ENCODE measurements at places on chromosomes 5 and 9.

DNA sequence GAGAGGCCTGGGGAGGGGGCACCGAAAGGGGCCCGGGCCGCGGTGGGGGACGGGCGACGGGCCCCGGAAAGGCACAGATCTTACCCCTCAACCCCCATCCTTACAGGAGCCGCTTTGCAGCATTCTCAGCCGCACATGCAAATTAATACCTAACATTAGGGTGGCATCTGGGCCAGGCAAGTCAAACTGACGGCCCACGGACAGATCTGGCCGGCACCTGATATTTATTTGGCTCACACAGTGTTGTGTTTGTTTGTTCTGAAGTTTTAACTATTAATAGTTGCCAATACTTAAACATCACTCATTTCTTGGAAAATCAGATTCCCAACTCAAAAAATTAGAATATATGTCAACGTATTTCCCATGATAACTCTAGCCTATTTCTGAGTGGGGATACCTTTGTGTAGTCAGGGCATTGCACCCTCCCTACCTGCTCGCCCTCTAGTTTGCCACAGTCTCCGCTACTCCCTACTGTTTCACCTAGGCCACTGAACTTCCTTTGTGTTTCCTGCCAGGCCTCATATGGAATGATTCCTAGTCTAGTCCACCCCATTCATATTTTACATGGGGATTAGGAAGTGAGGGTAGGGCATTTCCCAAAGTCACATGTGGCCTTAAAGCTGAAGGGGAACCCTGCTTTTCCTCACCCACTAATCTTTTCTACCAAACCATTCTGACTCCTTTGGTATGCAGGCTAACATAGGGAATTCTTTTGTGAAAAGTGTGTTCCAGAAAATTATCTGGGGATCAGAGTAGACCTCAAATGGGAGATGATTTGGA lies 71.9 kb upstream of the LARP1 start:
- no peak for DNase-seq

DNA sequence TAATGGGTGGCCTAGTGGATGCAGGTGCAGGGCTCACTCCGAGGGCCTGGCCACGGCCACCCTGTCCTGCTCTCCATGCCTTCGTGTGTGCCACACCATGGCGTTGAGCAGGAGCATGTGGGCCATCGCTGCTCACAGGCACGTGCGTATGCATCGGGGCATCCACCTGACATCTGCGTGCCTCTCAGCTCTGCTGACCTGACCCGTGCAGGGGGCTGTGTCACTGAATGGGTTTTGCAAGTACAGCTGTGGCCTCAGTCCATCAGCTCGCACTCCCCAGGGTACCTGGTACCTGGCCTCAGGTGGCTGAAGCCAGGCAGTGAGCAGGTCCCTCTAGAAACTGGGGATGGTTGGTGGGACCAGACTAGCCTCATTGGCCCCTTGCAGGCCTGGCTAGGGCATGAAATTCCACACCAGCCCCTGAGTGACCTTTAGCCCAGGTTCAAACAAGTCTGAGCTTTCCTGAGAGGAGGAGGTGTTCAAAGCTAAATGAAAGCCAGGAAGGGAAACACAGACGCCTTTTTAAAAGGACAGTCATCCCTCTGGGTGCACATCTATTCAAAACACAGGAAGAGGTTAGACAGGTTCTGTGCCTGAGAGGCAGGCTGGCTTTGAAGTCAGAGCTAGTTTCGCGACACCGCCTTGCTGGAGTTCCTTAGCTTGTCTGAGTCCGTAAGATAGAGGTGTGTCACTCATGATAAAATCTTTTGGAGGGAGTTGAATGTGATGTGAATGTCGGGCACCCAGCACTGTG lies 74.0 kb downstream of the MACROH2A1 start:
- DNase-seq: peak; percentile 55

GRCh38 chr5:165076686-165077085 lies 1571.3 kb downstream of the MAT2B start:
- no peak for DNase-seq

GRCh38 chr5:61489574-61489973 lies 157.5 kb downstream of the ZSWIM6 start:
- DNase-seq: no peak

GRCh38 chr5:36915653-36916052 lies 39.1 kb downstream of the NIPBL start:
- DNase-seq: no peak

DNA sequence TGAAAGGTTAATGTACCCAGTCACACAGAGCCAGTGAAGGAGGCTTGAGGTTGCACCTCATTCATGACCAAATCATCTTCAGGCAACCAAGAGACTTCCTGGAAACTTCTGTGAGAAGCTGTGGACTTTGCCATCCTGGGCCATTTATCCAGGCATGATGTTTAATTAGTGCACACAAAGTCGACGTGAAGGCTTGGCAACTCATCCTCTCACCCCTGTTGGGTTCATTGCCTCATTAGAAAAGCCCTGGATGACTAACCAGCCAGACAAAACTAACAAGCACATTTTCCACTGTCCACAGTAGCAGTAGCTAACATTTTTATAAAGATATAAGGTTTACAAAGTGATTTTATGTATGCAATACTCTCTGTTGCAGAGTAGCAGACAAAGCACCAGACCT lies 65.7 kb upstream of the ZNF462 start:
- no peak for DNase-seq

DNA sequence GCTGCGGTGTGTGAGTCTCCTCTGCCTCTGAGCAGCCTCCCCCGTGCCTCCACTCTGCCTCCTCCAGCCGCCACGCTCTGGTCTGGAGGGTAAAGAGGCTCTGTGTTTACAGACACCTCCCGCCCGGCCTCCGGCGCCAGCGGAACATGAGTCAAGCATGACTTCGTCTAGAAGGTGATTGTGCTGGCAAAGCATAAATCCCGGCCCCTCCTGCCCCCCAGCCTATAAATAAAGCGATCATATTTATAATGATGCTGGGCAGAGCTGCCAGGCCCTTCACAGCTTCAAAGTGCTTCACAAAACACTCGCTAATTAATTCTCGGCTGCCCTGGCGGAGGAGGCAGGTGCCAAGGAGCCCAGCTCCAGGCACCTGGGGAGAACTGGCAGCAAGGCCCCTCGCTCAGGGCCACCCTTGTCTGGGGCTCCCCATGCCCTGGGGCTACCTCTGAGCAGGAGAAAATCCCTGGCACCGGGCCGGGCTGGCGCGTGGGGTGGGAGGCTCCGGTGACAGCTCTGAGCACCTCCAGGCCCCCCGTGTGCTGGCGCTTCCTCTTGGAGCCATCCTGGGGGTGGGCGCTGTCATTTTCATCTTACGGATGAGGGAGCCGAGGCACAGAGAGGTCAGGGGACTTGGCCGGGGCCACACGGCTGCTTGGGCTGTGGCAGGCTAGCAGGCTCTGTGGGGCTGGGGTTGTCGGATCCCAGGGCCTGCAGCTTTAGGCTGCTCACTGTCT lies 87.8 kb downstream of the RXRA start:
- DNase-seq: no peak

- peak; percentile 89 for DNase-seq
Observed at GRCh38 chr5:172175263-172175719, 12.7 kb downstream of the STK10 start.

DNA sequence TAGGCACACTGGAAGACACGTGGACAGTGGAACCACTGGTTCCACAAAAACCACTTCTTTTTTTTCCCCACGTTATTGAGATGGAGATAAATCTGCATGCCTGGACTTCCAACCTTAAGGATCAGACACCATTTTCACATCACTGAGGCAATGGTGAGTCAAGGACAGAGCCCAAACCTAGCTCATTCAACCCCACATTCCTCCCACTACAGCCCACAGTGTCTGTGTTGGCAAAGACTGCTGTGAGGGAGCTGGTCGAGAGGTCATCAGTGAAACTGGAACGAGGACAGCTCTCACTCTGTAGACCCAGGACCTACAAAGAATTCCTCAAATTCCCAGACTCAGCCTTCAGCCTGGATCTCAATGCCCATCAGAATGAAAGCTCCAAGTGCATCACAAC lies 74.8 kb downstream of the ABCA1 start:
- no peak for DNase-seq

- no peak for DNase-seq
Observed at GRCh38 chr9:18154661-18155060, 319.3 kb upstream of the ADAMTSL1 start.

DNA sequence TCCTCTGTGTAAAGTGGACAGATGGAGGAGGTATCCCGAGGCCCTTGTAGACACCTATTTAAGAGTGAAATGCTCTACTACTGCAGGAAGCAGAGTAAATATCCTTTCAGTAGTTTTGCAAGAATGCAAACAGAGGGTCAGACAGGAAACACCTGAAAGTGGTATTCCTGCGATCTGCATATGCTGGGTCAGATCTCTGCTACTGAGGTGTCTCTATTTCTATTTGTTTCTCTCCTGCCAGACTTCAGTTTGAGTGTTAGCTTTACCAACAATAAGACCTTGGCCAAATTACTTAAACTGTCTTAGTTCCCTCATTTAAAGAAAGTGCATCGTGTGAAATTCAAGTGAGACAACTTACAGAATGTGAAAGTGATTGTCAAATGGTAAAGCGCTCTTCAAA lies 47.6 kb downstream of the JAKMIP2 start:
- no peak for DNase-seq

- DNase-seq: peak; percentile 84
Observed at GRCh38 chr5:463952-464351, 21.0 kb downstream of the EXOC3 start.

Data from CD4-positive, alpha-beta T cell (primary cell).